ENCODE measurements at places on chromosomes 11 and 22.

DNA sequence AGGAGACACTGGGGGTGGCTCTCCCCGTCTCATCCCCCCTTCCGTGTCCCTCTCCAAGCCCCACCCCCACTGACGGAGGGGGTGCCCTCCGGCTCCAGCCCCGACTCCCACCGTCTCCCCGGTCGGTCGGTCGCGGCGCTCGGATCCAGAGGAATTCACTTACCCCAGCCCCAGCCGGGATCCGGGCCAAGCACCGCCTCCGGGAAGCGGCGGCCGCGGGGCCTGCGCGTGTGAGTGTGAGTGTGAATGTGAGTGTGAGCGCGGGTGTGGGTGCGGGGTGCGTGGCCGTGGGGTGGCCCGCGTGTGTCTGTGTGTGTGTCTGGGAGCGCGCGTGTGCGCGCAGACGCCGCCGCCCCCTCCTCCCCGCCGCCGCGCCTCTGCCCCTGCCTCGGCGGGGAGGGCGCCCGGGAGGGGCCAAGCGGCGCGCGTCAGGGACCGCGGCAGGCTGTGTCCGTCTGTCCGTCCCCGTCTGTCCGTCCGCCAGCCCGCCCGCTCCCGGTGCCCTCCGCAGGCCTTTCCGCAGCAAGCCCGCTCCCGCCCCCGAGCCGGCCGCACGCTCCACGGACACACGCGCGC, at the start of gene ELFN2:
Gene ELFN2 (minus strand): TSS at position 345 of the 576 bp plus-strand sequence. CDS start 51,945 bp downstream, outside the sequence.
- DNase-seq: no peak

DNA sequence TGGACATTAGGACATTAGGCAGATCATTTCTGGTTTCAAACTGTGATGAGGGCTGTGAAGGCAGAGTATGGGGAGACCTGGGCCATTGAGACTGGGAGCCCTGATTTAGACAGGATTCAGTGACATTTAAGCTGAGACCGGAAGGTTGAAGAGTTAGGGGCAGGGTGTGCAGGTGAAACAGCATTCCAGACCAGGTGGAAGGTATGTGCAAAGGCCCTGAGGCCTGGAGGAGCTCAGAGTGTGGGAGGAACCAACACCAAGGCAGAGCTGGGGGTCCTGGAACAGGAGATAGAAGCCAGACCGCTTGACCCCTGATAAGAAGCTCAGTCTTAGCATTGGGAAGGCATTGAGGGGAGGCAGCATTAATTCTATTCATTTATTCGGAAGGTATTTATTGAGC, 32.5 kb downstream of the ZC3H7B start:
- DNase-seq: no peak

DNA sequence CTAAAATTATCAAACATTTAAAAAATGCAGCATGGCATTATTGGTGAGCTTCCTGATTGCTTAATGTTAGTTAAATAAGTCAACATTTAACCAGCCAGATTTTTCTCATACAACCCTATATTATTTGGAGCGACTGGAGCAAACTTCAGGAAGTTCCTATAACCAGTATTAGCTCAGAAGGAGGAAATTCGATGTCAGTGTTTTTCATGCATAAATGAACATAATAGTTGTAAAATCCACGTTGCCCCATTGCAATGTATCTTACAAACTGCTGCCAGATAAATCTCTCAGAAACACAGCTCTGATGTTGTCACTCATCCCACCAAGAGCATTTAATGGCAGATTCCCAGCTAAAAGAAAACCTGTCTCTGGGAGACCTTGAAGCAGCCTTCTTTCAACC, 278.5 kb downstream of the CASP12 start:
- DNase-seq: no peak

GRCh38 chr22:42957544-42957943, 57.4 kb downstream of the PACSIN2 start:
- DNase-seq: no peak

DNA sequence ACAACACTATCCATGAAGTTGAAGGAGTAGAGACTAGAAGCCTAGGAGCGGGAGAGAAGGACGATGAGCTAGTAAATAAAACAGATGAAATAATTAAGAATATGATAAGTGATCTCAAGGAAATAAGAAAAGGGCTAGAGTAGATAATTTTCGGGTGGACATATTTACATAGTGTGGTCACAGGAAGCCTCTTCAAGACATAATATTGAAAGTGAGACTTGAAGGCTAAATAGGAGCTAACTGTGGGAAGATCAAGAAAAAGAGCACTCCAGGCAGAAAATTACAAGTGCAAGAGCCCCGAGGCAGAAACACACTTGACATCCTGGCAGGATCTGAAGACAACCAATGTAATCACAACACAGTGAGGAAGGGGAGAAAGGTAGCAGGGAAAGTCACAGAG, 11.9 kb upstream of the PPFIBP2 start:
- DNase-seq: no peak

GRCh38 chr11:84865791-84866535, 761.2 kb downstream of the DLG2 start:
- DNase-seq: no peak

GRCh38 chr11:68470304-68470811, 9.8 kb downstream of the PPP6R3 start:
- DNase-seq: no peak

- no peak for DNase-seq
These were observed 25.6 kb downstream of the PARVB start for GRCh38 chr22:44049486-44050231.

DNA sequence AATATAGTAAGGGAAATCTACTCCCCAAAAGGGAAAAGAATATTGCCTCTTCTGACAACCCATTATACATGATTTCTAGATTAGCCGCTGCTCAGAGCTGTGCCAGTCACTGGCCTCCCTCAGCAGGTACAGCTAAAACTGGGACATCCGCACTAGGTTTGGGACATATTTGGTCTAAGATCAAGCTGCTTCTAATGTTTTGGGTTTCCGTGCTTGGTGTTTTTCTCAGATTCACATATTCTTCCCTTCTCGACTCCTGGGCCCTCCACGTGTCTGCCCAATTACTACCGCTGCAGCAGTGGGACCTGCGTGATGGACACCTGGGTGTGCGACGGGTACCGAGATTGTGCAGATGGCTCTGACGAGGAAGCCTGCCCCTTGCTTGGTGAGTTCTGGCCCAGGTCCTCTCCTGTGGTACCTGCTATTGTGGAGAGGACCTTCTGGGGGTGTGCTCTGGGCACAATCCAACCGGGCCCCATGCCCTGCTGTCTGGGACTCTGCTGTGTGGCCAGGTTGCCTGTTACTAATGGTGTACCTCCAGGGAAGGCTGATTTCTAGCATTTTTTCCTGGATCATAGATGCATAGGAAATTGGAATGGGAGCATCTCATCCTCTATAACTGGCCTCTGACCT, 138.1 kb upstream of the SORL1-AS1 start:
- DNase-seq: no peak

GRCh38 chr11:128881221-128881620, 9.9 kb upstream of the KCNJ5 start:
- no peak for DNase-seq

GRCh38 chr11:73227571-73228211, 9.6 kb downstream of the P2RY2 start:
- no peak for DNase-seq

GRCh38 chr11:72271980-72272379, 28.0 kb upstream of the PHOX2A start:
- DNase-seq: no peak

GRCh38 chr11:62892077-62892922, 11.6 kb downstream of the SLC3A2 start:
- DNase-seq: no peak

GRCh38 chr11:66267039-66267378, 1.4 kb upstream of the RAB1B start:
- DNase-seq: no peak

DNA sequence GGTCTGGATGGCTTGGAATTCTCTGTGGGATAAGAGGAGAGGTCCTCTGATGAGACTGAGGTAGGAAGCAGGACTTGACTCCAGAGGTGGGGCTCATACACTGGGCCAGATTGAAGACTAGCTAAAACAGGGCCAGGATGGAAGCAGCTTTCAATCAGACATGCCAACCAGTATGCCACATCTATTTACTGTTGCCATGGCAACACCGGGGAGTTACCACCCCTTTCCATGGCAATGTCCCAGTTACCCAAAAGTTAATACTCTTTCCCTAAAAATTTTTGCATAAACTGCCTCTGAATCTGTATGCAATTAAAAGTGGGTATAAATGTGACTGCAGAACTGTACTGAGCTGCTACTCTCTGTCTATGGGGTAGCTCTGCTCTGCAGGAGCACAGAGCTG, 247.5 kb upstream of the ZBED5 start:
- no peak for DNase-seq

GRCh38 chr11:103581760-103582159, 454.7 kb upstream of the DDI1 start:
- DNase-seq: no peak

GRCh38 chr11:118633319-118633690, 25.9 kb downstream of the PHLDB1 start:
- no peak for DNase-seq

GRCh38 chr22:30089655-30089974, 9.4 kb downstream of the HORMAD2 start:
- no peak for DNase-seq

Measured in stimulated activated CD4-positive, alpha-beta T cell treated with anti-CD3 and anti-CD28 coated beads, Interleukin-1b, Interleukin-23, amount 100 ng/mL, for 1 hour (primary cell).